ENCODE measurements at places on chromosomes 13 and 19.

GRCh38 chr13:86108334-86108733 is 309.1 kb upstream of the SLITRK6 start:
- DNase-seq, result no peak

DNA sequence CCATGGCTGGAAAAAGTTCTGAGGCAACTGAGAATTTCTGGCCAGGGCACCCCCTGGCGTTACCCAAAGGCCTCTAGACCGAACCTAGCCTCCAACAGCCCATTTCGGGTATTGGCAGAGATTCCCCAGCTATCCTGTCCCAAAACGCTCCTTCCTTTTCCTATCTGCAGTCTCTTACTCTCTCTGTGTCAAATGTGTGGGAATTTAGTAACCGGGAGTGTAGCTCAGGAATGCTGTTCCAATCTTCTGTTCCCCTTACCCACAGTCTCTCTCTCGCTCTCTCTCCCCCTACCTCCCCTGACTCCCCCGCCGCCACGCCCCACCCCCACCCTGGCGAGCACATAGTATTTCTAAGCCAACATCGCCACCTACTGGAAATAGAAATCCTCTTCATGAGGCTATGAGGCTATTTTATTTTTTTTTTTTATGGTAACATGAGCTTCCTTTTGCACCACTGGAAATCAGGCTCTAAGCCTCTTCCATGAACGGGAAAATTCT is 27.0 kb downstream of the OXGR1 start:
- DNase-seq, result no peak

DNA sequence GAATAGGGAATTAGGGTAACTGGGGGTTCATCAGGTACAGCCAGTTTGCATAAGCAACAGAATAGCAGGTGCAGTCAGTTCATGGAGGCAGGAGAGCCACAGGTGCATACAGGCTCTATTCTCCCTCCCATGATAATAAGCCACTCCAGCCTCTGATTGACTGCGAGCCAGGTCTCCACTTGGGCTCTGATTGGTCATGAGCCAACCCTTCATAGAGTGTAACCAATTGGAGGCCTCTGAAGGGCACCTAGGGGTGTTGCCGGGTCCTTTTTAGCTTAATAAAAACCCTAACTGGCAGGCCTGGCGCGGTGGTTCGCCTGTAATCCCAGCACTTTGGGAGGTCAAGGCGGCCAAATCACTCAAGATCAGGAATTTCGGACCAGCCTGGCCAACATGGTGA is 8.7 kb upstream of the CKM start:
- no peak for DNase-seq

DNA sequence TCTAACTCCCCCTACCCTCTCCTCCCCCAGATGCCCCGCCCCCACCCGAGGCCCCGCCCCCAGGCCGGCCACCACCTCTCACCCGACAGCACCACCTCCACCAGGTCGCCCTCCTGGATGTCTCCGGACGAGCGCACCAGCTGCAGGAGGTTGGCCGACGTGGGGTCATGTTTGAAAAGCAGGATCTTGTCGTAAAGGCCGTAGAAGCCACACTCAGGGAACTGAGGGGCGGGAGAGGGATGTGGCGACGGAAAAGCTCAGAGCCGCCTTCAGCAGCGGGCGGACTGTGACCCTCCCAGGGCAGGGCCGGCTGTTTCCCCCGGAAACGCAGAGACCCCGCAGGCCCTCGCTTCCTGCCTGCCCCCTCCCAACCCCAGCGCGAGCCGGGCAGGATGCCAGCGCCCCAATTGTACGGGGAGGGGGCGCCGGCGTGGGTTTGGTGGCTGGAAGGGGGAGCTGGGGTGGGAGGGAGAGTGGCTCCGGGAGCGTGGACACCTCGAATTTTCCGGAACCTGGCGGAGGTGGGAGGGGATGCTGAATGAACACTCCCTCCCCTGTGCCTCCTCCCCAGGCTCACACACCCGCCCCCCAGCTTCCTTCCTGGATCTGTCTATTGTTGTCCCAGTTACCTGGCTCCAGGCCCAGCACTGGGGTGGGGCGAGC is 3.0 kb downstream of the PRKD2 start:
- DNase-seq, result no peak

GRCh38 chr13:40692946-40693345 is 26.5 kb upstream of the FOXO1 start:
- no peak for DNase-seq

DNA sequence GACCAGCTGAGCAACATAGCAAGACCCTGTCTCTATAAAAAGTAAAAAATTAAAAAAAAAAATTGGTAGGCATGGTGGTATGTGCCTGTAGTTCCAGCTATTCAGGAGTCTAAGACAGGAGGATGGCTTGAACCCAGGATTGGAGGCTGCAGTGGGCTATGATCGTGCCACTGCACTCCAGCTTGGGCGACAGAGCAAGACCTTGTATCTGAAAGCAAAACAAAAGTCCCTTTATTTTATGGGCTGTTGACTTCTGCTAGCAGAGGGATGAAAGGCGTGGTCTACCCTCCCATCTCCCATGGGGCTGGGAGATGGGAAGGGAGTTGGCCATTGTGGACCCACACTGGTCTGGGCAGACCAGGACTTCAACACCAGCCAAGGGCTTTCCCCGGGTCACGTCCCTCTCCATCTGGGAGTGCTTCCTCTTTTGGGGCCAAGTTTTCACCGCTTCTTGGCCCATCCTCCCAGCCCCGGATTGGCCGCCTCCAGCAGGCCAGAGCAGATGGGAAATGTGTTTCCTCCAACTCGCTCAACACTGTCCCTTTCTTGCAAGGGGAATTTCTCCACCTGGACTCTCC is 2.2 kb upstream of the TNFSF9 start:
- no peak for DNase-seq

- no peak for DNase-seq
Observed at GRCh38 chr19:17762505-17763229, 11.4 kb downstream of the FCHO1 start.

GRCh38 chr13:62246581-62246980 is 830.9 kb upstream of the PCDH20 start:
- DNase-seq, result no peak

- no peak for DNase-seq
Observed at GRCh38 chr13:101424381-101425155, 8.3 kb upstream of the NALCN start.

- DNase-seq, result no peak
Observed at GRCh38 chr13:98892077-98892476, 85.8 kb downstream of the DOCK9 start.

DNA sequence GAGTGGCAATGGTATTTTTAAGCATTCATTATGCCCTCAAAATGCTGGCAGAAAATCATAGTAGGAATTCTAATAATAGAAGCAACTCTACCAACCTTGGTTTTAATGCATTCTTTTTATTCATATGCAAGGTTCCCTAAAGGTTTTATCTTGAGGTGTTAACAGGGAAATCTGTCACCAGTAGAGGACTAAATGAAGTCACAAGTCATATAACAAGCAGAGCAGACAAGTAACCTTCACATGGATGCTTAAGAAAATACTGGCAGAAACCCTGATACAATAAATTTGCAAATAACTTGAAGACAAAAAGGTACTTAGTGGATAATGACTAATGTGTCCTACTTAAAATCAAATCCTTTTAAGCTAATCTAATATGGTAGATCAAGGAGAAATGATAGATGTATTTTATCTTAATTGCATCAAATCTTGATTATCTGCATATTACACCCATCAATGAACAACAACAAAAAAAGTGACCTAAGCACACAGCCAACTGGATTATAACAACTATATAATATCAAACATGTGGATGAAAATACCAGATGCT is 73.3 kb downstream of the RFC3 start:
- no peak for DNase-seq

DNA sequence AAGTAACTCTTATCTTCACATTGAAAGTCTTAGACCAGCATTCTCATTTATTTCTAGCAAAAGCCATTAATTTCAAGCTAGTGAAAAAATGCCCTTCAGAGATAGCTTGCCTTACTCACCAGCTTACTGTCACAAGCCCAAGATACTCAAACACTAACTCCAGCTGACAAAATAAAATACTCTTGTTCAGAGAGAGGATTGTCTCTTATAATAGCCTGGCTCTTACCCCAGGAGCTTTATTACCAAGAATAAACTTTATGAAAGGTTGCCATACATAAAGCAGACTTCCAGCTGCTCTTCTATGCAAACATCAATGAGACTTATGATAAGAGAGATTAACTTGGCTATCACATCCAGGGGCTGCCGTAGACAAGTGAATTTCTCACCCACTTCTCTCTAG is 53.6 kb downstream of the XPO4 start:
- DNase-seq, result no peak

- DNase-seq, result no peak
Observed at GRCh38 chr13:25762281-25762680, 289.5 kb downstream of the SHISA2 start.

- no peak for DNase-seq
Observed at GRCh38 chr13:83798731-83799130, 83.5 kb downstream of the SLITRK1 start.

DNA sequence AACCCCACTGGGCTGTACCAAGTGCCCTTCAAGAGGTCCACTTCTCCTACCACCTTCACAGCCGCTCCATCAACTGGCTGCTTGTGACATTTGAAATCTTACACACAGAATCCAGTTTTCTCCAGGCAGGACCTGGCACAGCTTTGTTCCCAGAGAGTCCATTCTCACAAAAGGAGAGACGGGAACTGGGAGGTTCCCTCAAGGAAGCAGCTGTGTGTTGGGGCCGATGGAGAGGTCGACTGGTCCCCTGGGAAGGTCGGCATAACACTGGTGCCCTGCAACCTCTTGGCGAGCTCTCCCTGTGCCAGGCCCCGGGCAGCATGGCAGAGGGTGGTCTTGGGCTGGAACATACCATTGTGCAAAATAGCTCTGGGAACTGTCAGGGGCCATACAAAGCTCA is 21.5 kb downstream of the ELL start:
- no peak for DNase-seq

DNA sequence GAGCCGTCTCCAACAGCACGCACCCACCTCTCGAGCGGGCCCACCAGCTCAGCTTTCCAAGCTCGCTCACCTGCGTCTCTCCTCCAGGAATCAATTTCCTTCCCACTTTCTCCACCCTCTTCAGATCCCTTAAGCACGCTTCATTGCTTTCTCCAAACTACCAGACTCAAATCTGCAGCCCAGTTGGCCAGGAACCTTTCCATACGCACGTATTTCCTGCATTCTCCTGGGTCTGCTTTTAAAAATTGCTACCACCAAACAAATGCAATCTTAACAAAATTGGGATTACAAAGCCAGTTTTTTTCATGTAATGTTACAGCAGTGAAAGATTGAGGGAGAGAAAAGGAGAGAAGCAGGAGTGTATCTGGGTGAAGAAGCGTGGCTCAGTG is 1.5 kb downstream of the ENOX1 start:
- DNase-seq, result no peak

DNA sequence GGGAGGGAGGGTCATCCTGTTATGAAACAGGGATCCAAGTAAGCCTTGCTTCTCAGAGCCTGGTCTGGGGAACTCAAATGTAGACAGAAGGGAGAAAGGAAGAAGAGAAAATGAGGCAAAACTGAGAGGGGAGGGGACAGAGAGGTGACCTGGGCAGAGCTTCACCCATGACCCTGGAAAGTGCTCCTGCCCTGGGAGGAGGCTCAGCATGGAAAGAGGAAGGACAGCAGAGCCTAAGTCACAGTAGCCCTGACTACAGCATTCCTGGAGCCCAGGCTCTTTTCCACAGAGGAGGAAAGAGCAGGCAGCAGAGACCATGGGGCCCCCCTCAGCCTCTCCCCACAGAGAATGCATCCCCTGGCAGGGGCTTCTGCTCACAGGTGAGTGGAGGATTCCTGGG is at the start of gene CEACAM3:
Gene CEACAM3, plus strand, starts transcription at position 226 of the 400 bp plus-strand sequence. Its CDS starts 91 bp downstream, at position 317.
- DNase-seq, result no peak

DNA sequence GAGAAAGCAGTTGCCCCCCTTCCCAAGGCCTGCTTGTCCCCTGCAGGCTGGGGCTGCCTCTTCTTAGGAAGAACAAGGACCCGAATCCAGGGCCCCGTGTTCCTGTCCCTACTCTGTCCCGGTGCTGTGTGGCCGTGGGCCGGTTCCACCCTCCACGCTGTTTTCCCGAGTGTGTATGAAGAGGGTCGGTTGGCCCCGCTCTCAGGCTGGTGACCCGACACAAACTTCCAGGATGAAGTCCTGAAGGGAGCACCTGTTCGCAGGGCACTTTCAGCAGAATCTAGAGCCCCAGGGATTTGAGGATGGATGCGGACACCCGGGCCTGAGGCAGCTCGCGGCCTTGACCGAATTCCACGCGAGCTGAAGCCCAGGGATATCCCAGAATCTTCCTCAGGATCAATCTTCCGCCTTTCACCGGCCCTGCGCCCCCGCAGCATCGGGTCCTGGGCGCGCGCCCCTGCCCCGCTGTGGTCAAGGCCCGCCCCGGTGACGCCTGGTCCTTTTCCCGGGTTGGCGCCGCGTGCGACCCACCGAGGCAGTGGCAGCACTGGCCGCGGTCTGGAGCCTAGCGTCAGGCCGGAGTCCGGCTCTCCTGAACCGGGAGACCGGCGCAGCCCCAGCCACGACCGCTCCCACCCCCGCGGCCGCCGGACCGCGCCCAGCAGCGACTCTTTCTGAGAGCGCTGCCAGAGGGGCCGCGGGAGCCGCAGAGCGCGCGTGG is 528 bp upstream of the CHST8 start:
- DNase-seq, result no peak

DNA sequence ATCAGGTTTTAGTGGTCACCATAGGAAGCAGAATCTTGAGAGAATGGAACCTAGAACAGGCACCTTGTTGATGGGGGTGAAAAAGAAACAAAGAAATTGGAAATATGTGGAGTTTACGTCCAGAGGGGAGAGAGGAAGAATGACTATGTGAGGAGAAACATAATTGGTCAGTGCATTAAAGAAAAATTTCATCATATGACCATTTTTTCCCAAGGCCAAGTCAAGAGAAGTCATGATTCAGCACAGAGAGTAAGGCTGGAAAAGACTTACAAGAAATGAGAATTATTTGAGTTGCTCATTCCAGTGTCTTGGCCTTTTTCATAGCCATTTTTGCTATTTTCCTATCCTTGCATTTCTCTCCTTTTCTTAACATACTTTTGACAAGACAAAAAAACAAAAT is 421.7 kb downstream of the EFNB2 start:
- no peak for DNase-seq

DNA sequence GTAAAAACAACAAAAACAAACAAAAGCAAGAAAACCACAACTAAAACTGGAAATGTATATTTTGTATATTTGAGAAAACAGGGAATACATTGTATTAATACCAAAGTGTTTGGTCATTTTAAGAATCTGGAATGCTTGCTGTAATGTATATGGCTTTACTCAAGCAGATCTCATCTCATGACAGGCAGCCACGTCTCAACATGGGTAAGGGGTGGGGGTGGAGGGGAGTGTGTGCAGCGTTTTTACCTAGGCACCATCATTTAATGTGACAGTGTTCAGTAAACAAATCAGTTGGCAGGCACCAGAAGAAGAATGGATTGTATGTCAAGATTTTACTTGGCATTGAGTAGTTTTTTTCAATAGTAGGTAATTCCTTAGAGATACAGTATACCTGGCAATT is 17.1 kb downstream of the KLF5 start:
- DNase-seq, result no peak
